ENCODE measurements at places on chromosomes 4 and X.

DNA sequence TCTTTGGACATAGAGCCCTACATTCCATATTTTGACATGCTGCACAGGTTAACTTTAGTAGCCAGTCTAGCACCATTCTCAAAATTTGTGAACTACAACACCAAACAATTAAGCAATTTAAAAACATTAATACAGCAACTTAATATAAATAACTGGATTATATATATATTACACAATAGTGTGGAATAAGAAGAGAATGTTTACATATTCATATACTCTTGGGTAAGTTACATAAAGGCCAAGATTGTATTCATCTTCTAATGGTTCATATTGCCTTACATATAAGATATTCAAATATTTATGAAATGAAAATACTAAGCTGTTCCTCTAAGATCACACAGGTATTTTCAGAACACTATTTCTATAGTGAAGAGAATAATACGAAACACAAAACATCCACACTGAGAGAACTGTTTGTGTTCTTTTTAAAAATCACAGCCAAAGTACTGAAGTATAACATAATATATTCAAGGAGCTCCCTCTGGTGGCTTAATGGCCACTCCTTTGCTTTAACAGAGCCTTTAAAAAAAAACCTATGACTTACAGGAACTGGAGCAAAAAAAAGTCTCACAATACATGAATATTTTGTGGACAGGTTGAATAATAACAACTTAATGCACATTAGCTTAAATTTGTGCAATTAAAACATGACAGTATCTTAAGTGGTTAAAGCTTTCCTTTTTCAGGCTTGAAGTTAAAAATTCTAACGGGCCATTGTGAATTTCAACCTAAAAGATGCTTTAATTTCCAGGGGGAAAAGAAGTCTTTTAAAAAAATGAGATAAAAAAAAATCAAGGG is 46.2 kb downstream of the NEK1 start:
- peak; percentile 27 for DNase-seq

GRCh38 chr4:142861351-142861750 is 15.2 kb upstream of the INPP4B start:
- DNase-seq = no peak

DNA sequence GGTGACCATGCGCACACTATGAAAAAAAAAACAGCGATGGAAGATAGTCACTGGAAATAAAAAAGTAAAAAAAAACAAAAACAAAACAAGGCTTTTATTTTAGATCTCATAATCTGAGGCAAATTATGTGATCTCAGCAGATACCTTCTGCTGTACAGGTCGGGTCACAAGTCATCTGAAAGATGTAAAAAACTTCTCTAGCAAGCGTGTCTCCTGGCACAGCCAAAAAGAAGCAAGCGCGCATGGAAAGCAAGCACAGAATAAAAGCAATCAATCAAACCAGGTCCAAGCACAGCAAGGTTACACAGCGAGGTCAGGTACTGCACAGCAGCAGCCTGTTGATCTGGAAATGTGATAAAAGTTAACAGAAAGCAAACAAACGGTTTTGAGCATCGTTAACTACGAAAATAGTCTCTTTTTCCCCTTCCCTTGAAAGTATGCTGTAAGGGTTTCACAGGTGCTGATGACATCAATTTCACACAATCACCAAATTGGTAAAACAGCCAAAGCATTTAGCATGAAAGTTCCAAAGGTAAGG is 79.3 kb upstream of the MTNR1A start:
- DNase-seq = no peak

DNA sequence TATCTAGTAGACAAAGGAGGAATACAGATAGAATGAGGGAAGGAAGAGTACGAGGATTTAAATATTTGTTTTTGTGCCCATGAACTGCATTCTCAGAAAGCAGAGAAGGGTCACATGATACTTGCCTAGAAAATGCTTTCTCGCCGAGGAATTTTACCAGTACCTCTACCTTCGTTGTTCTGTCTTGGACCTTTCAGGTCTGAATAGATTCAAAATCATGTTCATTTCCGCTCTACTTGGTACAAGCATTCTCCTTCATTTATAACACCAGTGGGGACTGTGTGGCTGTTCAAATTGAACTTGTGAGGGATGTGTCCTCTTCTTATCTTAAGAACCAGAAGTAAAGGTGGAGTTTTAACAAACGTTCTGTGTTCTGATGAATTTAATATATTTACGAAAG is 1.9 kb downstream of the USP38 start:
- DNase-seq = no peak

DNA sequence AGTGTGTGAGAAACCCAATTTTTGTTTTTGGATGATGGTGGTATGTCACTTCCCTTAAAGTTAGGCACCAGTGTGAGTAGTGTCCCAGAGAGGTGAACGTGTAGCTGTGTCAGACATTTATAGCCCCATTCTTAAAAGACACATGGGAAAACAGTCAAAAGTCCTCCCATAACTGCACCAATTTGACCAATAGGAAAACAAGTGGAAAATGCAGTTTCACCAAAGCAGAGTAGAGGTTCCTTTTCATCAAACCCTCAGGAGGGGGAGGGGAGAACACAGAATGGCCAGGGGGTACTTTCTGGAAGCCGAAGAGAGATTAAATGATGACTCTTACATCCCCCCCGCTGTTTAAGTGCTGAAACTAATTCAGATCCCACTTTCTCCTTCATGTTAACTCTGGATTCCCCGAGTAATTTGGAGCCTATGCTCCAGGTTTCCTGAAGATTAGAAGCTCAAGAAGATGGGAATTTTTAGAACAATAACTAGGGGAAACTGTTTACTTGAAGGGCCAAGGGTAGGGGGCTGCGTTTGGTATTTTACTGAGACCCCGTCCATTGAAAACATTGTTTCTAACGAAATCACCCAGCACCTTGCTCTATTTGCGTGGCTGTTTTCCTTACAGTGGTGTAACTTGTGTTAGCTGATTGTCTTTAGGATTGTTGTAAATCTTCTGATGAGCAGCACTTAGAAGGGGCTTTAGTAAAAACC is 2.1 kb upstream of the LEF1 start:
- DNase-seq = no peak

DNA sequence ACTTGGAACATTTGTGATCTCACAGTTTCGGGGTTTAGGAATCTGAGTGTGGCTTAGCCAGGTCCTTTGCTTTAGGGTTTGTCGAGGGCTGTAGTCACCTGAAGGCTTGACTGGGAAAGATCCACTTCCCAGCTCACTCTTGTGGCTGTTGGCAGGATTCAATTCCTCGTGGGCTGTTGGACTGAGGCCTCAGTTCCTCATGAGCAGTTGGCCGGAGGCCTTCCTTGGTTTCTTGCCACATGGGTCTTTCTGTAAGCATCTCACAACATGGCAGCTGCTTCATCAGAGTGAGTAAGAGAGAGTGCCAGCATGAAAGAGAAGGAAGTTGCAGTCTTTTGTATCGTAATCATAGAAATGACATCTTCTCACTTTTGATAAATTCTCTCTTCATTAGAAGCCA is 11.1 kb downstream of the TXLNG start:
- DNase-seq = no peak

GRCh38 chrX:15511563-15511962 is 11.0 kb downstream of the BMX start:
- no peak for DNase-seq

DNA sequence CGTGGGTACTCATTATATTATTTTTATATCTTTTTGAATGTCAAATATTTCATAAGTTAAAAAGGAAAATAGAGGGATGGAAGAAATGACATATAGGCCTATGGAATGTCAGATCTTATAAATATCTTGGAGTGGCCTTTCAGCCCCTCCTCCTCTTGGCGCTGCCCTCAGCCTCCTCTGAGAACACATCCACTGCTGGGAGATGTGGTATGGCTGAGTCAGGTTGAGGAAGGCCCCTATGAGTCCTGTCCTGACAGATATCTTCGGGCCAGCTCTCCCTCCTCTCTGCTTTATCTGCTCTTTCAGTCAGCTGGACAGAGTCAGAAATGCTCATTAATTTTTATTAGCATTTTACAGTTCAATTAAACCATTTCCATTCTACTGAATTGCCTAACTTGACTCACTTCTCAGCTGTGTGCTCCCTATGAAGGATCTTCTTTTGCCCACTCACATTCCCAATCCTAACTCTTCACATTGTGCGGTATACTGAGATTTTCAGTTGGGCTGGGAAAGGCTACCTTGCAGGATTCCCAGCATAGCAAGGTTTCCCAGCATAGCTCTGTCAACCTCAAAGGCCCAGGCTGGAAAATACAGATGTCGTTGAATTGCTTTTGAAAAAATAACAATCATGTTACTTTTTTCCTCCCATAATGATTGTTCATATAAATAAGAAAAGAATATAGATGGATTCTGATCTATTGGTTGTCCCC is 128.0 kb downstream of the ARHGEF9 start:
- no peak for DNase-seq

DNA sequence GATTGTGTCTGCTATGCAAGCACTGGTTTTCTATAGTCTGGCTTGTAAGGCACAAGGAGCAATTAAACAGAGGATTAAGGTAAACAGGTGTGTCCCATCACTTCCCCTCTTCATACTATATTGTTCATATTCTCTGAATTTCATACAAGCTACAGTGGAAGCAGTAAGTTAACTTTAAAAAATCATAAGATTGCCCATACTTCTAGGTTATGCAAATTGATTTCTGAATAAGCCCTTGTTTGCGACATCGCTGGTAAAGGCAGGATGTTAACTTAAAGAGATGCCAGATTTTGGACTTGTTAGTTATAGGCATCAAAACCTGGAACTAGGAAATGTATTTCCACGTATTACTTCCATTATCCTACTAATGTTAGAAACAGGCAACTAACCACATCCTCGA is 1.0 kb upstream of the TMEM131L start:
- DNase-seq = no peak

DNA sequence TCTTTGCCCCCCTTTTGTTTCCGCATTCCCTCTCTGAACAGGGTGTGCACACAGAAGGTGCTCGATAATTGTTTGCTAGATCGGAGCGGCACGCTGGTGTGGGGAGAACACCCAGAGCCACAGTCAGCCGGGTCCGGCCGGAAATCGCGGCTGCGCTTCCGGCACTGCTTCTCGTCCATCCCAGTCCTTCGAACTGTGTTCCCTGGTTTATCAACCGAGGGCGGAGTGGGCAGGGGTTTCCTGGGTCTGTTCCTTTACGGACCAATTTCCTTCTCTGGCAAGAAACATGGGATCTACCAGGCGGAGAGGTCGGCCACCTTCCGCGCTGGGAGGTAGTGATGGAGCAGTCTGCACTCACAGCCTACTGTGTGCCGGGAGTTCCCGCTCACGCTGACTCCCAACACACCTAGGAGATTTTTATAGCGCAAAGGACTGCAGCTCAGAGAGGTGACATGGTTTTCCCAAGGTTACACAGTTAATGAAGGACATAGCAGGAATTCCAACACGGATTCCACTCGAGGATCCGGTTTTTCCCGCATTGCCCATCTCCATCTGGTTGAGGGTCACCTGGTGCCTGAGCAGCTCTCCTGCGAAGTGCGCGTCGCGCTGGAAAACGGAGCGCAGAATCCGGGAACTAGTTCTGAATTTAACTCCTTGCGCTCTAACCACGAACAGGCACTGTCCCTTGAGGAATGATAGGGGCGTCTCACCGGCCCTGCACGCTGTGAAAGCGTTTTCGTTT is 6.8 kb downstream of the MSX1 start:
- DNase-seq = no peak

- no peak for DNase-seq
These were observed 115.9 kb downstream of the CPZ start for GRCh38 chr4:8708401-8709021.

GRCh38 chrX:964831-965416 is 247.5 kb downstream of the CRLF2 start:
- DNase-seq = no peak

GRCh38 chr4:103060453-103061148 is 16.0 kb downstream of the SLC9B2 start:
- DNase-seq = no peak

DNA sequence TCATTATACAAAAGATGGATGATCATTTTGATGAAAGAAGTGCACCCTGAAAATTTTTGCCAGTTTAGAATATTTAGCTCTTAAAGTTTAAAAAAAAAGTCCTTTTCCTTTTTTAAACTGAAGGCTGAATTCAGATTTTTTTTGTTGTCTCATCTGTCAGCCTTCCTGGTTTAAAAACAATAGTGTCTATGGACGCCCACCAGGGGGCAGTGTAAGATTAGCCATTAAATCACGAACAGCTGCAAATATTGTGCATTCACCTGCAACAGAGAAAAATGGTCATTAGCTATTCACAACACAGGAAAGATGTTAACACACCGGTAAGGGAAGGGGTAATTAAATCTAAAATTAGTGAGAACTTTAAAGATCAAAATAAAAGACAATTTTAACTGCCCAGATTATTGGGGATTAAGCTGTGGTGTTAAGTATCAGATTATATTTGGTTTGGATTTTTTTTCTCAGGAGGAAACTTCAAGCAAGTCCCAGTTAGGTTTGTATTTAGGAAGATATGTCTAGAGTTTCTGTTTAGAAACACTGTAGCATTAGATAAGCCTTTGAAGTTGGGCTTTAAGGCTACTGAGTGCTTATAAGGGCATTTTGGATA is 4.4 kb upstream of the CXorf38 start:
- no peak for DNase-seq

DNA sequence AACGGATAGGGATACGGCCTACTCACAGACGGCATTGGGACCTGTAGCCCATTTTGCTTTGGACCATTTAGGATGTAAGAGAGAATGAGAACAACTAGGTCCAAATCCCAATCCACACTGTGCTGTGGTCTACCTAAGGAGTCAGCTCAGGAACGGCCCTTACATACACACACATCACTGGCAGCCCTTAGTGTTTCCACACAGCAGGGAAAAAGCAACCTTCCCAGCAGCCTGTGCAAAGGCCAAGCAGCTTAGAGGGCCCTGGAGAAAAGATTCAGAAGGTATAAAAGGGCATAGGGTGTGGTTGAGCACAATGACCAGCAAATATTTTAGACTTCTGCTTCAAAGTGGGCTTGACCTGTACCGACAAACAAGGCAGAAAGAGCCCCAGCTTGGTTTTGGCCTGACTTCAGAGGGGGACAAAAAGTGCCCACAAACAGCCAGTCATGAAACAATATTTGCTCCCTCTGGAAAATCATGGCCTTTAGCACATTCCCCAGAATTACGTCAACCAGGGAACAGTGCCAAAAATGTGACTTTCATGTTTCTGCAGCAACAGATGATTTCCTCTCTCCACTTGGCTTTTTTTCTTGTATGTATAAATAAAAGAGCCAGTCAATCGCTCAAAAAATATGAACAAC is 359.5 kb upstream of the FGF16 start:
- DNase-seq = no peak

- no peak for DNase-seq
These were observed 15.6 kb upstream of the TSPAN5 start for GRCh38 chr4:98673978-98674377.

- DNase-seq = no peak
These were observed 57.3 kb downstream of the SH3BGRL start for GRCh38 chrX:81259020-81259713.

DNA sequence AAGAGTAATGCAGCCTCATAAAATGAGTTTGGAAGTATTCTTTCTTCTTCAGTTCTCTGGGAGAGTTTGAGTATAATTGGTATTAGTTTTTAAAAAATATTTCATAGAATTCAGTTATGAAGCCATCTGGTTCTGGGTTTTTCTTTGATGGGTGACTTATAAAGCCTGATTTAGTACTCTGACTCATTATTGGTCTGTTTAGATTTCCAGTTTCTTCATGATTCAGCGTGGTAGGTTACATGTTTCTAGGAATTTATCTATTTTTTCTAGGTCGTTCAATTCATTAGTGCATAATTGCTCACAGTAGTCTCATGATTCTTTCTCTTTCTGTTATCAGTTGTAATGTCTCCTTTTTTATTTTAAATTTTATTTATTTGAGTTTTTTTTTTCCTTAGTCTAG is 111.2 kb downstream of the CEP44 start:
- no peak for DNase-seq

GRCh38 chrX:10129229-10129628 is 27.5 kb upstream of the CLCN4 start:
- DNase-seq = no peak
